GF-D8 (cell line): ENCODE measurements at places on chromosomes 5 and 9.

- no peak for DNase-seq
Observed at GRCh38 chr9:17380126-17380861, 198.6 kb upstream of the SH3GL2 start.

DNA sequence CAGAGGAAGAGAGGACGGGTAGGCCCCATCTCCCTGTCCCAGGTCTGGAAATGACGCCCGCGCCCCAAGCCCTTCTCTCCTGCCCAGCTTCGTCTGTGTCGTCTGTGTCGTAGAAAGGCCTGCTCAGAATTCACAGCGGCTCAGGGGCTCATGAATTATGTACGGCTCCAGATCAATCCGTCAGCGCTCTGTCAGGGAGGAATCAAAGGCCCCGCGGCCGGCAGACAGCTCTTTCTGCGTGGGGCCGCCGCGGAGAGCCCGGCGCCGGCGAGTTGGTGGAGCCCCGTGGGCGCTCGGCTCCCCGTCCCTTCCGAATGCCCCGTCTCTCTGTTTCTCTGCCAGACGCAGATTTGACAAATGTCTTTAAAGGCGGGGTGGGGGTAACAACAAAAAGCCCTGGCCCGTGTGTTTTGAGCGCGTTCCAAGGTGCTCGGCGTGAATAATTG lies 83.8 kb upstream of the RAPGEF1 start:
- no peak for DNase-seq

DNA sequence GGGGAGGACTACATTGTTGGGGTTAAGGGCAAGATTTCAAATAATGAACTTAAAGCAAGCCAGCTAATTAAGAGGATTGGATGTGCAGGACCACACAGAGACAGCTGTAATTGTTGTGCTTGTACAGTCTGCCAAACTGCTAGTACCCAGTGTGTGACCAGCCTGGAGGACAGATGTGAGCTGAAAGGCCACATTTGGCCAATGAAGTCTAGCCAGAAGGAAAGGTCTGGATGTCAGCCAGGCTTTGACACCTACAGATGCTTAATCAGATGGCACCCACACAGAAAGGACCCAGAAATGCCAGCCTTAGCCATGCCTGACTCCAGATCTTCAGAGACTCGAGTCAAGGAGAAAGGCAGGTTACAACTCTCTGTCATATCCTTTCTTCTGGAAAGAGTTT lies 491.1 kb downstream of the KIF4B start:
- DNase-seq: no peak

GRCh38 chr5:73856997-73857396 lies 231.0 kb downstream of the ARHGEF28 start:
- no peak for DNase-seq

DNA sequence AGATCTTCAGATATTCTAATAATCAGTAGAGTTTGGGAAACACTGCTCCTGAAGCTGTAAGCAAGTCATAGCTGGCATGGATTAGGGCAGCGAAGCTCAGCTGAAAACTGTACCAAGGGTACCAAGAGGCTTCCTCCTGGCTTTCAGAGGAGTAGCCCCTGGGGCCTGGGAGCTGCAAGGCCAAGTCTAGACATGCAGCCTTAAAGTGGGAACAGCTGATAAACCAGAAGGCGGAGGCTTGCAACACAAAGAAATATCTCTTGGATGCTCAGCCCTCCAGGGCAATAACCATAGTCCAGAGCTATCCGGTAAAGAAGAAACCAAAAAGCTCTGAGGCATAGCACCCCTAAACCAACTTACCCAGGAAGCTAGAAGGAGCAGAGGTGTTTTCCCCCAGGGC lies 51.5 kb downstream of the MRPS30 start:
- no peak for DNase-seq

GRCh38 chr5:153459051-153459743 lies 31.3 kb upstream of the GRIA1 start:
- no peak for DNase-seq

GRCh38 chr9:21747175-21747574 lies 55.3 kb upstream of the MTAP start:
- DNase-seq: no peak

DNA sequence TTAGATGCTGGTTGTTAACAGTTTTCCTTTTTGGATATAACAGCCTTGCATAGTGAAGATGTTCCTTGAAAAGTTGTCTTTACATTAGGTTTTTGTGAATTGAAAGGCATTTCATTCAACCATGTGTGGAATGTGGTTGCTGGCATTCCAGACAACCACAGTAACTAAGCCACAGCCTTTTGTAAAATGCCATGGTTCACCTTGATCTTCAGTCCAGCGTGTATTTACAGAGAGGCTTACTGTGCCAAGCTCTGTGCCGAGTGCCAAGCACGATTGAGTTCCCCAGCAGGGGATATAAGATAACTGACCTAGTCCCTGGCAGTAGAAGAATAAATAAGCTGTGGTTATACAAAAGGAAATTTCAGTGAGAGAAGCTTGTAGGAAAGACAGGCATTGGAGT lies 4.9 kb downstream of the EXOSC2 start:
- DNase-seq: no peak

DNA sequence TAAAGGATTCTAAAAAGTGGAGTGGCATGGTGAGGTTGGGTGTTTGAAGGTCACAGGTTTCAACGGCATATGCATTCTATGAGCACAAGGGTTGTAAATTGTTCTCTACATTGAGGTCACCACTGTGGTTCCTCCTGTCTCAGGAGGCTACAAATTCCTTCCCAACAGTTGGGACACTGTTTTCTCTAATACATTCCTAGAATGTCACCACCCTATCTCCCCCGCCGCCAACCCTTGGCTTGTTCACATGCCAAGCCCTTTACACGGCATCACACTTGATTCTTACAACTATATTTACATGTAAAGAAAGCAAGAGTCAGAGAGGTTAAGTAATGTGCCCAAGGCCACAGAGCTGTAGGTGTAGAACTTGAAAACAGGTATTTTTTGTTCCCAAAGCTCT lies 315.1 kb downstream of the RAB3C start:
- no peak for DNase-seq

DNA sequence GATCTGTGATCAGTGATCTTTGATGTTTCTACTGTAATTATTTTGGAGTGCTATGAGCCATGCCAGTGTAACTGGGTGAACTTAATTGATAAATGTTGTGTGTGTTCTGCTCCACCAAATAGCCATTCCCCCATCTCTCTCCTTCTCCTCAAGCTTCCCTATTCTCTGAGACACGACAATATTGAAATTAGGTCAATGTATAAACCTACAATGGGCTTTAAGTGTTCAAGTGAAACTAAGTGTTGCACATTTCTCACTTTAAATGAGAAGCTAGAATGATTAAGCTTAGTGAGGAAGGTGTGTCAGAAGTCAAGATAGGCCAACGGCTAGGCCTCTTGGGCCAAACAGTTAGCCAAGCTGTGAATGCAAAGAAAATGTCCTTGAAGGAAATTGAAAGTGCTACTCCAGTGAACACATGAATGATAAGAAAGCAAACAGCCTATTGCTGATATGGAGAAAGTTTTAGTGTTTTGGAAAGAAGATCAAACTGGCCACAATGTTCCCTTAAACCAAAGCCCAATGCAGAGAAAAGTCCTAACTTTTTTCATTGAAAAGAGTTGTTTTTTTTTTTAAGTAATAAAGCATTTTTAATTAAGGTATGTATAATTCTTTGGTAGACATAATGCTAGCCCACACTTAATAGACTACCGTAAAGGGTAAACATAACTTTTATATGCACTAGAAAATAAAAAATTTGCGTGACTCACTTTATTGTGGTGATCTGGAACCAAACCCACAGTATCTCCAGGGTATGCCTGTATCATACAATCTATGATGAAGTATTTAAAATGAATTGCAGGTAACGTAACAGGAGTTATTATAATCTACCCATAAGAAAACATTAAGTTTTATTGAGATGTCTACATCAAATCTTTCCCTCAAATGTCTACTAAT lies 42.5 kb upstream of the ALDH1A1 start:
- DNase-seq: no peak

DNA sequence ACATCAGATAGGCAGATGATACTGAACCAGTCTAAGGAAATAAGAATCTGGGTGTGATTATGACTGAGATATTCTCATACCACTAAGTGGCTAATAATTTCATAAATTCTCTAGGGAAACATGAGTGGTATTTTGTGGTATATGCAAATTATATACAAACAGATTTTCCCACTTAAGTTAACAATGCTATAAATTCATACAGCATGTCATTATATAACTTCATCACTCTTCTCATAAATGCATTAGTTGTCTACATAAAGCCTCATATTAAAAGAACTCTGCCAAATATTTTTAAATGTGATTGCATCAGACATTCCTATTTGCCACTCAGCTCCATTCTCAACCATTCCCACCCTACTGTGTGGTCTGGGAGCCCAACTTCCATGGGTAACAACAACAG lies 226.5 kb downstream of the TLE1 start:
- no peak for DNase-seq

- no peak for DNase-seq
Observed at GRCh38 chr5:65736011-65736410, 14.0 kb downstream of the NLN start.
